ENCODE measurements at places on chromosomes 12 and 14.
A peak's percentile ranks its signal among the peaks of the same experiment; 100 is the strongest.

- no peak for DNase-seq
Observed at GRCh38 chr14:97724265-97724731, 927.1 kb downstream of the VRK1 start.

DNA sequence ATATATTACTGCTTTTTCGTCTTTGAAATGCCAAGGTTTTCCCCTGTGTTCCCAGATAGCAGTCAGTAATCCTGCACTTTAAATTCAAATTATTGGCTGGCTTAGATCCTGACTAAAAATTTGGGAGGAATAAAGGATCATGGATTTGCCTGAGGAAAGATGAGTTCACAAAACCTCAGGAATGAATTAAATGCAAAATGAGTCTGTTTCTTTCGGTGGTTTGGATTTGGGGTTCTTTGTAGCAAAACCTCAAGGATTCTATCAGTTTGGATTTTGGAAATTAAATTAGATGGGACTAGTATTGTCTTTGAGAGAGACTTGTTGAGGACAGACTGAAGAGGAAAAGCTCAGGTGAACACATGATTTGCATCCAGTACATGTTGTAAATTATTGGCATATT, 36.1 kb downstream of the PPFIBP1 start:
- DNase-seq = no peak

GRCh38 chr12:59382282-59383078, 213.3 kb upstream of the SLC16A7 start:
- DNase-seq = no peak

GRCh38 chr12:107134558-107134957, 41.2 kb upstream of the CRY1 start:
- DNase-seq = peak; percentile 39

- no peak for DNase-seq
Observed at GRCh38 chr12:25960961-25961360, 2.5 kb downstream of the RASSF8 start.

DNA sequence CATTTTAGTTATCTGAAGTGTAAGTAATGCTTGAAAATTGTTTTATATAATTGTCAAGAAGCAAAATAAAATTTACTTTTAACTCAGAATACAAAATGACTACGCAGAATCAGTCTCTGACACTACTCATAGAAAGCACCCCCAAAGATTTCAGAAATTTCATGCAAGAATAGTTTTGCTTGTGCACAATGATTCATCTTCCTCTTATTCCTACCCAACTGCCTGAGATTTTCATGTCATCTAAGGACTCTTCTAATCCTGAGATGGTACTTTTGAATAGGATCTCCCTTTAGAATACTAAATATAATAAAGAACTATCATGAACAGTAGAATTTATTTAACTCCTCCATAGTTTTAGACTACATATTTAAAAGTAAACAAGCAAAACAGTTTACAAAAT, 485.3 kb upstream of the MGAT4C start:
- no peak for DNase-seq

- no peak for DNase-seq
Observed at GRCh38 chr12:104122298-104122697, 15.7 kb downstream of the NFYB start.

GRCh38 chr12:94269316-94269999, 121.1 kb downstream of the PLXNC1 start:
- no peak for DNase-seq

DNA sequence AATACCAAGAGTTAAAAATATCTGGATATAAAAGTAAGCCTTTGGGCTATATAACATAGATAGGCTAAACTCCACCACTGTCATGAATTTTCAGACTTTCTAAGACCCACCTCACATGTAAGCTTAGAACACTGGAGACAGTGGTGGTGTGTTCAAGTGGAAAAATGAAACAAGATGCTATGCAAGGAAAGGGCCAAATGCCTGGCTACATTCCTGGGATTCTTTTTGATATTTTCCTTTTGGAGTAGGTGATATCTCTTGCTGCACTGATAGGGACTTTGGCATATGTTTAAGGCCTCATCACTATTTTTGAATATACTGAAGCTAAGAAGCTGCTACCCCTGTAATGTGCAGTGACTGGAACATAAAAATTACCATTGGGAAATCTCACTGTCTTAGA, 341.3 kb downstream of the SLC16A7 start:
- DNase-seq = no peak

DNA sequence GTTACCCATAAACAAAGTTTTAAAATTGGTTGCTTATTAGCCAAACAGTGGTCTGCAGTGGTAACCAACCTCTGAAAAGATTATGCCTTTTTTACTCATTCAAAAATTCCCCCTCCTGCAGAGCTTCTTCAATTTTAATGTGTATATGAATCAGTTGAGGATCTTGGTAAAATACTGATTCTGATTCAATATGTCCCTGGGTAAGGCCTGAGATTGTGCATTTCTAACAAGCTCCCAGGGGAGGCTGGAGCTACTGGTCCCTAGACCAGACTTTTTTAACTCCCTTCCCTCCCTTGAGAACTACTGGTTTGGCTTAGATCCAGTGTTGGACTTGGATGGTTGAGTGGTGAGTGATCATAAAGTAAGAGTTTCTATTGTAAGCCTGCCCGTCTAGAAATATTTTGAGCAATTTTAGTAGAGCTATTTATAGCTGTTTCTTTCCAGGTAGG, 90.2 kb downstream of the FUT8 start:
- no peak for DNase-seq

- peak; percentile 87 for DNase-seq
Observed at GRCh38 chr14:63899953-63900352, 47.1 kb downstream of the SYNE2 start.

DNA sequence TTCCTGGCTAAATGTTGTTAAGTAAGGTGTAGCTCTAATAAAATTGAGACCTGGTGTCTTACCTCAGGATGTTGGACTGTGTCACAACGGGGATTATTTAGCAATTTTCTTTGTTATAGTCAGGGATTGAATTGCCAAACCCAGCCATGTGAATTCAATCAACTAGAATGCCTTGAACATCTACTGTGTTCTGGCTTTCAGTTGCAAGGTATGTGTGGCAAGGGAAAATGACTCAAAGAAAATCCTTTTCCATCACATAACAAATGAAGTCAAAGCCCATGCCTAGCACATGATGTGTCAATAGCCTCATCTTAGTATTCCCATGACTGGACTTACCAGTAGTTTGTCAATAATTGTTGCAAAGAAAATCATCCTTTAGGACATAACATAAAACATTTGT, 519.8 kb upstream of the FLRT2 start:
- no peak for DNase-seq

- no peak for DNase-seq
Observed at GRCh38 chr12:1801303-1801975, 18.9 kb upstream of the LRTM2 start.

- DNase-seq = peak; percentile 94
Observed at GRCh38 chr12:122681814-122682213, 21.3 kb downstream of the HCAR2 start.

DNA sequence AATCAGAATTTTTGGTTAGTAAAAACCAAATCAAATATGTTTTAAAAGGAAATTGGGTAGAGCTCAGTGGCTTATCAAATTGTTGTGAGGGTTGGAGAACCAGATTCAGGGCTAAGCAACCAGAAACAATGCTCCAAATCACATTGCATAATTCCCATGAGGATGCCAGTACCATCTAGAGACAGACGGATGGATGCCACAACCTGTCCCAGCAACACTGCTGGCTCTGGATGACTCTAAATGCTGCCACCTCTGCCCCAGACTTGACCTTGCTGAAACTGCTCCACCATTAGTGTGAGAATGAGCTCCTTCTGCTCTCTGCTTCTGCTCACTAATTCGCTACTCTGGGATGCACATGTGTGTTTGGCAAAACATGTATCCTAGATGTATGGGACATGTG, 43.9 kb downstream of the FRS2 start:
- no peak for DNase-seq

- no peak for DNase-seq
Observed at GRCh38 chr14:100567009-100567876, 20.0 kb downstream of the BEGAIN start.

- no peak for DNase-seq
Observed at GRCh38 chr12:28235985-28236384, 45.7 kb downstream of the CCDC91 start.

DNA sequence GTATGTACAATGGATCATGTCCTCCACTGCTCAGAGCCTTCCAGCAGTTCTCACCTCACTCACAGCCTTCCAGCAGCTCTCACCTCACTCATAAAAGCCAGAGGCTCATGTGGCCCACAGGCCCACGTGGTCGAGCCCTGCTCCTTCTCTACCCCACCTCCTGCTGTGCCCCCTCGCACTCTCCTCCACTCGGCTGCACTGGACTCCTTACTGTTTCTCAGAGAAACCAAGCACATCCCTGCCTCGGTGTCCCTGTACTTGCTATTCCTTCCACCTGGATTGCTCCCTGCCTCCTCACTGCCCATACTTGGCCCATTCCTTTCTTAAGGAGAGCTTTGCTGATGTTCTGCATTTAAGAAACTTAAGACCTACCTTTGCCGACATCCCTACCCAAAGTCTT, 219.7 kb downstream of the ZFP36L1 start:
- DNase-seq = no peak

DNA sequence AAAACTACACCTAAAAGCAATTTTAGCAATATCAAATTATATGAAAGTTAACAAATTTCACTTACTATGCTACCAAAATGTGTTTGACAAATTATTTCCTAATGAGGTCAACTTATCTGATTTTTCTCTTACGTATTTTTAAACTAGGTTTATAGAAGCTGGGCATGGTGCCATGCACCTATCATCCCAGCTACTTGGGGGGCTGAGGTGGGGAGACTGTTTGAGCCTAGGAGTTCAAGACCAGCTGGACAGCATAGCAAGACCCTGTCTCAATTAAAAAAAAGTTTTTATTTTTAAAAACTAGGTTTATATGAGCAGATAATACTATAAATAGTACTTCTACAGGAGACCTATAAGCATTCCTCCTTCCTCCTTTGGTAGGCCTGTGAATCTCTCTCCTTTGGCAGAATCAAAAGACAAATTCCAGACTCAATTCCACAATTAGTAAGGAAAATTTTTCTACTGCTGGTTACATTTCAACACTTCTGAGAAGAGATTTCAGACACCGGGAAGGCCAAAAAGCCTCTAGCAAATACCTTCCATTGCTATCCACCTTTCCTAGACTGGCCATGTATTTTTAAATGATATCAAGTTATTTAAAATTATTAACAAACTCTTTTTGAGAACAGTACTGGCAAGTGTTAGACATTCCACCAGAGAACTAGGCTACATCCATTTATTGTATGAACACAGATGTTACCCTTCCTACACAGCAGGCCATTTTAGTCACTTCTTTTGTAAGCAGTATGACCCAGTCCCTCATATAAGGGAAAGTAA, 34.4 kb downstream of the CDK17 start:
- no peak for DNase-seq

DNA sequence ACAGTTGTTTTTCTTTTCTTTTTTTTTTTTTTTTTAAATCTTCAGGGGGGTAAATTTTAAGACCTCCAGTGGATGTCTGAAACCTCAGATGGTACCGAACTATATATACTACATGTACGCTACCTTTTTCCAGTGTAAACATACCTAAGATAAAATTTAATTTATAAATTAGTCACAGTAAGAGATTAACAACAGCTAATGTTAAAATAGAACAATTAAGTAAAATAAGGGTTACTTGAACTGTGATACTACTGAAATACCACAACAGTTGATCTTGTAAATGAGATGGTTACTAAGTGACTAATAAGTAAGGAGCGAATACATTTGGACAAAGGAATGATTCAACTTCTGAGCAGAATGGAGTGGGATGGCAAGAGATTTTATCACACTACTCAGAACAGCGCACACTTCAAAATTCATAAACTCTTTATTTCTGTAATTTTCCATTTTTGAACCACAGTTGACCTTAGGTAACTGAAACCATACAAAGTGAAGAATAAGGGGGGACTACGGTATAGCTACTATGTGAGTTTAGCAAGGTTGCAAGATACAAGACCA, 80.5 kb upstream of the PCED1B start:
- DNase-seq = no peak

- DNase-seq = peak; percentile 85
Observed at GRCh38 chr12:49661191-49661590, 37.8 kb downstream of the PRPF40B start.

- no peak for DNase-seq
Observed at GRCh38 chr14:55124774-55125386, 4.2 kb upstream of the LGALS3 start.

GRCh38 chr14:77270361-77271112, 469 bp downstream of the NGB start:
- DNase-seq = no peak

- DNase-seq = peak; percentile 5
Observed at GRCh38 chr14:70624972-70625371, 16.7 kb upstream of the TTC9 start.

- peak; percentile 34 for DNase-seq
Observed at GRCh38 chr12:26773313-26774104, 59.5 kb downstream of the ITPR2 start.

- DNase-seq = no peak
Observed at GRCh38 chr12:115294453-115295133, 610.6 kb upstream of the TBX3 start.

DNA sequence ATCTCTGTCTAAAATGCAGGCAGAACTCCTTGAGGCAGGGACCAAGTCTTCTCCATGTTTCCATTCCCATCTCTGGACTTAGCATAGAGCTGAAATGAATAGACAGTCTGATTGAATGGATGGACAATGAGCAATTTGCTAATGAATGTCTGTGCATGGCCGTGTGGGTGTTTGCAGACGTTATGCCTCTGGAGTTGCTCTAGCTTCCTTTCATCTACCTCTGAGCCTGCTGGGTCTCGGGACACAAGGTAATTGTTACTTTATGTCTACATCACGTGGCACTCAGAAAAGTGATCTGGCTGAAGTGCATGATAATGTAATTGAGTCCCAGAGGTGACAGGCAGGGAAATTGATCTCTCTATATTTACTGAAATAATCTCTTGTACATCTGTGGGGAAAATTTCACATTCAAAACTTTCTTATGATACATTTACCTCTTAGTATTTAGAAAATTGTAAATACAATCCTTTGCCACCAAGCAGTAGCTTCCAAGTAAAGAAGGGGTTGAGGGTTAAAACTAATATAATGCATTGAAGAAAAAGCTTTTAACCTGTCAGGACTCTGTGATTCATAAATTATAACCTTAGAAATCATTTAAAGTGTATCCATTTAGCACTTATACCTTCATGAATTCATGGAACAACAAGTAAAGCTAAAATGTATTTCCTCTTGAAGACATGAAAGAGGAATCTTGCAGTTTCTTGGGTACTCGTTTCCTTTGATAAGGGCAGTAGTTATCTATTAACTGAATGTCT, 424.1 kb downstream of the APAF1 start:
- no peak for DNase-seq

GRCh38 chr12:57592551-57593165, 1.7 kb downstream of the PIP4K2C start:
- no peak for DNase-seq
